ENCODE measurements at places on chromosomes 12 and 14.

DNA sequence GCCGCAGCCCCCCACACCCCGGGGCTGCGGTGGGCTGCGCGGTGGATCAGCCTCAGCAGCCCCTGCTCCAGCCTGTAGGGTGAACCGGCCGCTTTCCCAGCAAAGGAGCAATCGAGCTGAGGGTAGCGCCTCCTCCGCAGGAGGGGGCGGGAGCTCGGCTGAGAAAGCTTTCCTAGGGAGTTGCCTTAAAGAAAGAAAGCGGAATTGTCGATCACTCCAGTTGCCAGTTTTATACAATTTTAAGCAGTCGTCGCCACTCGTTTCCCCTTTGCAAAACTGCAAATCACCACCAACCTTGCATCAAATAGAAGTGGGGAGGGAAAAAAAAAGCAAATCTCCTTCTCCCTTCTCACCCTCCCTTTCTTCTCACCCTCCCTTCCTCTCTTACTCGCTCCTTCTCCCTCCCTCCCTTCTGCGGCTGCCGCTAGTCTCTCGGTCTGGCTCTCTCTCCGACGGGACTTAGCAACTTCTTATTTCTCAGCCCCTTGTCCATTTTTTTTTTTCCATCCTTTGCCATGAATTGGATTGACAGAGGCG lies at the start of gene PDE3A:
TSS of gene PDE3A (plus strand) at position 424 of the 537 bp plus-strand sequence. CDS start 748 bp downstream, outside the sequence.
- DNase-seq = no peak

DNA sequence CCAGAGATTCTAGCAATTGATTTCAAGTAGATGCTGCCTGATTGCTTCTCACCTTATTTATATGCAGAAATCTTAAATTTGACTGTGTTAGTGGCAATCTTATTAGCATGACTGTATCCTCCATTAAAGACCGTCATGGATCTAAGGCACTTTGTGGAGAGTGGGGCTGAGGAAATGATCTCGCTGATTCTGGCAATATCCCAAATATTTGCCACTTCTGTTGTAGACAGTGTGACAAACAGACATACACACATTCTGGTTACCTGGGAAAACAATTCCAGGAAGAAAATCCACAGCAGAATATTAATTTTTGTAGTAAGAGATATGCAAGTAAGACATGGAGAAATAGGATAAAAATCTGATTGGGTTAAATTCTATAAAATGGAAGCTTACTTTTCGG lies 269.0 kb upstream of the G2E3 start:
- DNase-seq = no peak

- DNase-seq = no peak
These were observed 14.0 kb downstream of the TMEM30B start for GRCh38 chr14:61266891-61267740.

DNA sequence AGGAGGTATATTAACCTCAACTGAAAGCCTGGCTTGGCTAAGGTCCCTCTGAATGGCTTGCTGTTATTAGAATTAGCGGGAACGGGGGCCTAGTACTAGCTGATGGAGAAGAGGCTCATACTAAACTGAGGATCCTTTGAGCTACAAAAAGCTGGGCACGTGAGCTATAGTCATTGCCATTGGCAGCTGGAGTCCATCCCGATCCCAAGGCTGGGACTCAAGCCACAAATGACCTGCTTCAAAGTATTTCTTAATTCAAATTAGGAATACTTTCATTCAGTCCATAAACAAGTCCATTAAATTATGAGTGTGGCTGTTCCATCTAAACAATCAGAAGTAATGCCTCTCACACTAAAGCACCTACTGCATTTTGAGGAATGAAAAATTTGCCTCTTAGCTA lies 114.5 kb downstream of the DACT1 start:
- DNase-seq = no peak

DNA sequence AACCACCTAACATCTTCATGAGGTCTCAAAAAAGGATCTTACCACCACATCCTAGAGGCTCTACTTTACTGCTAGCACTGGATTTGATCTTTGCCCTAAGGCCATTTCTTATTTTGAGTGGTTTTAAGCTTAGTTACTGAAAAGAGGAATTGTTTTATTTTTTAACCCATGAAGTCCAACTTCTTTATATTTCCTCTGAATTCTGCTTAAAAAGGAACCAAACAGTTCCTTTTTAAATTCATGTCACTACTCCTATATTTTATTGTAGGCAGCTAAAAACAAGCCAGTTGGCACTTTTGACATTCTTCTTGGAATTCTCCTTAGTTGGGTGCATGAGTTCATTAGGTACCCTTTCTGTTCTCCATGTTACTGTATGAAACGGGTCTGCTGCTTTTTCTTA lies 76.4 kb downstream of the FGD4 start:
- no peak for DNase-seq

GRCh38 chr12:83470749-83471148 lies 784.0 kb downstream of the TMTC2 start:
- no peak for DNase-seq

GRCh38 chr14:54086767-54087166 lies 130.1 kb upstream of the BMP4 start:
- DNase-seq = no peak

- no peak for DNase-seq
These were observed 3.0 kb upstream of the C1RL start for GRCh38 chr12:7112041-7112440.

DNA sequence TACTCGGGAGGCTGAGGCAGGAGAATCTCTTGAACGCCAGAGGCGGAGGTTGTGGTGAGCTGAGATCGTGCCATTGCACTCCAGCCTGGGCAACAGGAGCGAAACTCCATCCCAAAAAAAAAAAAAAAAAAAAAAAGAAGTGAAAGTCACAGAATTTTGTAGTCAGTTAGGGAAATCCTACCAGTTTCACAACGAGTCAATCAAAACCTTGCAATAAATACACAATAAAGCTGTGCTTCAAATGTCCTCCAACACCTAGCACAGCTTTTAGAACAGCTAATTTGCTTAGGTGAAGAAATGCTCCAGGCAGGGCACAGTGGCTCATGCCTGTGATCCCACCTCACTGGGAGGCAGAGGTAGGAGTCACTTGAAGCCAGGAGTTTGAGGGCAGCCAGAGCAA lies 112.8 kb upstream of the ATF7IP start:
- no peak for DNase-seq

- no peak for DNase-seq
These were observed 352.4 kb downstream of the TMEM132D start for GRCh38 chr12:129551441-129551840.

DNA sequence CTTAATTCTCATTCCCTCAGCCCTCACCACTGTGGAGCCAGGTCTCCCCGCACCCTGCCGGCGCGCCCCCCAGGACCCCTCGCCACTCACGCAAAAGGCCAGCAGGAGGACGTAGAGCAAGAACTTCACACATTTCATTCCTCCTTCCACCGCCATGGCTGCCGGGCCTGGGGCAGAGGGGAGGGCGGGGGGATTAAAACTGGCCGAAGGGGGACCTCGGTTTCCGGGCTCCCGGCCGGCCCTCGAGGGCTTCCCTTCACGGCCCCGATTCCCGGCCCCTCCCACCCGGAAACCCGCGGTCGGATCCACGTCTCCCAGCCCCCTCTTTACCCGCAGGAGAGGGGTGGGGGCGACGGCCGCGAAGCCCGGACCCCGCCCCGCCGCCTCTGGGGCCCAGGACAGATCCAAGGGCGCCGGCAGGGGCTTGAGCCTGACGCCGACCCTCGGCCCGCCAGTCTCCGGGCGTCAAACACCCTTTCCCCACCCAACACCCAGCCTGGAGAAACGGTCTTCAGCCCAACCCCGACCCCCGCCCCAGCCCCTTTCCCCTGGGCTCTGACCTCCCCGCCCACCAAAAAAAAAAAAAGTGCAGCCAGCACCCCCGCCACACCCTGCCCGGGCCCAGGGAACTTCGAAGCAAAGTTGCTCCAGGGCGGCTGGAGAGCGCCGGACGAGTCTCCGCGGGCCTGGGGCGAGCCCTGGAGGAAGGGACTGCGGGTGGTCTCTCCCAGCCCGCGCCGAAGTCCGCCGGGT lies 447 bp downstream of the CD63 start:
- no peak for DNase-seq

GRCh38 chr12:75103822-75104221 lies 105.8 kb downstream of the KCNC2 start:
- DNase-seq = no peak

DNA sequence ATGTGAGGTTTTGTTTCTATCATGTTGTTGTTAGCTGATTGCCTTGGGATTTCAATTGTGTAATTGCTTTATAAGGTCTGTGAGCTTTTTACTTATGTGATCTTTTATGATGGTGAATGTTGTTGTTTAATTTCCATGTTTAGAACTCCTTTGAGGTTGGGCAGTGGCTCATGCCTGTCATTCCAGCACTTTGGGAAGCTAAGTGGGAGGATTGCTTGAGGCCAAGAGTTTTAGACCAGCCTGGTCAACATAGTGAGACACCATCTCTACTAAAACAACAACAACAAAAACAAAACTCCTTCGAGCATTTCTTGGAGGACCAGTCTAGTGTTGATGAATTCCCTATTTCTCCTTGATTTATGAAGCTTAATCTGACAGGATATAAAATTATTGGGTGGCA lies 102.1 kb upstream of the PMCH start:
- no peak for DNase-seq

- no peak for DNase-seq
These were observed 2.9 kb downstream of the MYL2 start for GRCh38 chr12:110917467-110917866.

DNA sequence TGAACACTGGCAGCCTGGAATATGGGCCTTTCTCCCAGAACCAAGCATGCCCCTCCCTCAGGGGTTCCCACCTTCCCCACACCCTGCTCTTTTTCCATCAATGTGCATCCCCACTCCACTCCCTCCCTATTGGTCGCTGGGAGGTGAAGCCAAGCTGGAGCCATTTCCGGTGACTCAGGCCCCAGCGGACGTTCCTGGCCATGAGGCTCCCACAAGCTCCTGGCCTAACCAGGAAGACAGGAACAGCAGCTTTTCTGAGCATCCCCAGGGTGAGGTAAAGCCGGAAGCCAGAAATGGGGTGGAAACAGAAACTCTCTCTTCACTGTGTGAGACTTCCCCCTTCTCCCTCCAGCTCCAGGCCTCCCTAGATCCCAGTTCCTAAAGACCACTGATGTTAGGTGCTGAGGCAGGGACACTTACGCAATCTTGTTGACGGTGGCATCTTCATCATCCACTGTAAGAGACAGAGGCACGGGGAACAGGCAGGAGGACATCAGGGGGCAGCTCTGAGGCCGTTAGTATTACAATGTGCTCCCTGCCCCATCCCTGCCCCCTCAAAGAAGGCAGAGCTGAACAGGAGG lies 5.1 kb downstream of the LMBR1L start:
- DNase-seq = no peak

- DNase-seq = no peak
These were observed 113.2 kb upstream of the EEA1 start for GRCh38 chr12:93042283-93042682.

DNA sequence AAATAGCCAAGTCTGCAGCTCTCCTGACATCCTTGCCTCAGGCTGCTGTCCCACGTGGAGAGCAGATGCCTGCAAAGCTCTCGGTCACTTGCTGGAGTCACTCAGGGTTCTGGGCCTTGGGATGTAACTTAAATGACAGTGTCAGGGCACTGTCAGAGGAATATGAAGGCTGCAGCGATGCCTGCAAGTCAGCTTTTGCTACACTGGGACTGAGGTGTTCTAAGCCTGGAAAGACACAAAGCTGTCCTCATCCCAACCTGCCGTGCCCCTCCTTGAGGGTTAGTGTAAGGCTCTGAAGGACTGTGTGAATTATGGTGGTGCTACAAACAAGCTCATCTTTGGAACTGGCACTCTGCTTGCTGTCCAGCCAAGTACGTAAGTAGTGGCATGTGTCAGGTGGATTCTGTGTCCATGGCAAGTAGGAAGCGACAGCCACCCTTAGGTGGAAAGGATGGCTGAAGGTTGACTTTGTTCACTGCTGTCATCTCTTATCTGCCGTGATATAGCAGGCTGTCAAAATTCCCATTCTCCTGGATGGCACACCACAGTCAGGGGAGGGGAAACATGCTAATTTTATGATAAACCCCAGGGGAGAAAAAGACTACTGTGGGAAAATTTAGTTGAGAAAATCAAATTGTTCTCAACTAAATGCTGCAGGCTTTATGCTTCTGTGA lies 79.9 kb downstream of the DAD1 start:
- no peak for DNase-seq

GRCh38 chr14:78173346-78174035 lies 3.3 kb downstream of the NRXN3 start:
- no peak for DNase-seq

- no peak for DNase-seq
These were observed 10.3 kb upstream of the MTA1 start for GRCh38 chr14:105409364-105409763.

DNA sequence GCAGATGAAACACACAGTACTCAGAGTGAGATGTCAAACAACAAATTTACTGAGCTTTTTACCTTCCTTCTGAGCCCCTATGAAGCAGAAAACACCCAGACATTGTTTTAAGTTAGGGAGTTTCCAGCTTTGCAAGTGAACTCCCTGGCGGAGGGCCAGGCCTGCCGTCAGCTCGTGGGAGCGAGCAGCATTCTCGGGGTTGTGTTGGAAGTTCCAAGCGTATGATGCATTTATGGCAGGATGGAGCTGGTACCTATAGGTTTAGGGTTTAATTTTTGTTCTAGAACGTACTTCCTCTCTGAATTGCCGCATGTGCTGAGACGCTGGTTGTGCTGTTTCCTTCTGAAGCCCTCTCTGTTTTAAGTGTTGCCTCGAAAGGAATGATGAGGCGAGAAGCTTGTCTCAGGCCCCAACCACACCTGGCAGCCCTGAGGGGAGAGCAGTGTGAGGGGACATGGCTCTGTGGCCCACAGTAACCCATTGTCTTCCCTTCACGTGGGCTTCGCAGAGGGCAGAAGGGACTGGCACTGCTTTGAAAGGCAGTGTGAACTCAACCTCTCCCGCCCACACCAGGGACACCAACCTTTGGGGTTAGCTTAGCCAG lies 76.6 kb downstream of the SSPN start:
- DNase-seq = no peak

DNA sequence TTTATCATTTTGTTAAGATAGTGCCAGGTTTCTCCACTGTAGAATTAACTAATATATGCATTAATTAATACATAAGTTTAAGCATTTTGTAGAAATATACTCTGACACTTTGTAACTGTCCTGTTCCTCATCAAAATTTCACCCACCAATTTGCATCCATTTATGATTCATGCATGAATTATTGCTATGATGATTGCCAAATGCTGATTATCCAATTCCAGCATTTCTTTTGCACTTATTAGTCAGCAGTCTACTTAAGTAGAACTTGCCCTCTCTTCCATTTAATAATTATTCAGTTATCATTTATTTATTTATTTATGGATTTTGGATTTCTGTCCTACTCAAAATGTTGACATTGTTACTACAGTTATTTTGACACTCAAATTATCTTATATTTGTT lies 72.2 kb downstream of the SLC6A15 start:
- no peak for DNase-seq

DNA sequence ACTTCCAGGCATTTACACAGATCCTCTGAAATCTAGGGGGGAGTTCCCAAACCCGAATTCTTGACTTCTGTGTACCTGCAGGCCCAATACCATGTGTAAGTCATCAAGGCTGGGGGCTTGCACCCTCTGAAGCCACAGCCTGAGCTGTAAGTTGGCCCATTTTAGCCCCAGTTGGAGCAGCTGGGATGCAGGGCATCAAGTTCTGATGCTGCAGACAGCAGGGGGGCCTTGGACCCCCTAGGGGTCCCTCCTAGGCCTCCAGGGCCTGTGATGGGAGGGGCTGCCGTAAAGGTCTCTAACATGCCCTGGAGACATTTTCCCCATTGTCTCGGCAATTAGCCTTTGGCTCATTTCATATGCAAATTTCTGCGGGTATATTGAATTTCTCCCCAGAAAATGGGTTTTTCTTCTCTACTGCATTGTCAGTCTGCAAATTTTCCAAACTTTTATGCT lies 59.5 kb downstream of the LRIG3 start:
- DNase-seq = no peak
